Renal cortical epithelial cell (primary cell): ENCODE measurements at places on chromosomes 5 and 9. TPM values are rescaled to one million over a fixed set of nuclear protein-coding genes. Genes with fewer than 3 reads are reported as not detected.

DNA sequence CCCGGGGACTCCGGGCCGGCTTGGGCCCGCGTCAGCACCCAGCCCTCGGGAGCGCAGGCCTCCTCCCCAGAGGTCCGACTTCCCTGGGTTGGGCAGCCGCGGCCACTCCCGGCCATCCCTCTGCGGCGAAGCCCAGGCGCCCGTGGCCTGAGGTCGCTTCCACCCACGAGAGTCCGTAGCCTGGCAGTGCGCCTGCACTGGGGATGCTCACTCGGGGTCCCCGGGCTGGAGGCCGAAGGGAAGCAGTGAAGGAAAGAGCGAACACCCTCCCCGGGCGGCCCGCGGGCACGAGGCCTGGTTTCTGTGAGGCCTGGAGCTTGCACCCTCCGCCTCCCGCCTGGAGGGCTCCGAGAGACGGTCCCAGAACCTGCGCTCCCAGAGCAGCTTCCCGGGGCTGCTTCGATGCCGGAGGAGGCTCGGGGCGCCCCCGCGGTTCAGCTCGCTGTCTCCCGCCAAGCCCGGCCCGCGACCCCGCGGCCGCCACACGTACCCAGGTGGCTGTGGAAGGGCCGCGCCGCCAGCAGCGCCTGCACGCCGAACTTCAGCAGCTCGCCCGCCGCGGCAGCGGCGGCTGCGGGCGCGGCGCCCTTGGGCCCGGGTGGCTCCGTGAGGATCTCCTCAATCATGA, 607 bp downstream of the BARX1 start:
- DNase-seq = no peak

GRCh38 chr5:16888694-16889124, 47.4 kb downstream of the MYO10 start:
- no peak for DNase-seq

The GABRA1 gene
- not detected in 2 replicates for total RNA-seq

- no peak for DNase-seq
Measured at GRCh38 chr9:14517154-14517906, 175.9 kb downstream of the ZDHHC21 start.

The TXN gene
- total RNA-seq = 104 and 341 TPM in 2 replicates

DNA sequence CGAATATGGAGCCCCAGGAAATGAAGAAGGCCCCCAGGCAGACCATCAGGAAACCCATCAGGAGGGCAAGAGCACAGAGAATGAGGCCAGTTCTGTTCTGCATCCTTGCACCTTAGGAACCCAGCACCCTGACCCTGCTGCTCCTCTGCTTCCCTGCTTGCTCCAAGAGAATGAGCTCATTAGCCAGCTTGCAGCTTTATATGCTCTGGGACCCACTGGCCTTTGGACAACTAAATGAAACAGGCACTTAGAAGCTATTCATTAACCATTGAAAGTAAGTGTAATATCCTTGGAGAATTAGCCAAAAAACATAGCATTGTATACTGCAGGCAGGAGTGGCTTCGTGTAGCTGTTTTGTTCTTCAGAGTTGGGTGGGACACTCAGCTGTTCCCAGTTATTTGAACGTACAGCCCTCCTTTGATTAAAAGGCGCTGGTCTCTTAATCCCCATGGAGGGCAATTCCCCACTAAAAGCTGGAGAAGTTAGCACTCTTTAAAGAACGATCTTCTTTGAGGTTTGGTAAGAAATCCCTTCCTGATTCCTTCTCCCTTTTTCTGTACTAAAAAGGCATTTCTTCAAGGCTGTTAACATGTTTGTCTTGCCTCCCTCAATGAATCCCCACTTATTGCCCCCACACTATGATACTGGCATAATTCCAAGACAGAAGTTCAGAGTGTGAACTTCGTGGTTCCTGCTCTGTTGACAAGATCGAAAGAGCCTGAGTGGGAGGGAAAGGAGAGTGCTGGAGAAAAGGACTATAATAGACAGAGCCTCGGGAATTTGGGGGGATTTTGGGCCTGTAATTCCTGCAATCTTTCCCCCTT, at the start of gene TMEM252:
TMEM252 (minus strand) TSS at position 172 of the 824 bp plus-strand sequence; CDS start at position 103, 69 bp downstream.
- DNase-seq = peak; percentile 96

The HSPB3 gene
- not detected in 2 replicates for total RNA-seq

DNA sequence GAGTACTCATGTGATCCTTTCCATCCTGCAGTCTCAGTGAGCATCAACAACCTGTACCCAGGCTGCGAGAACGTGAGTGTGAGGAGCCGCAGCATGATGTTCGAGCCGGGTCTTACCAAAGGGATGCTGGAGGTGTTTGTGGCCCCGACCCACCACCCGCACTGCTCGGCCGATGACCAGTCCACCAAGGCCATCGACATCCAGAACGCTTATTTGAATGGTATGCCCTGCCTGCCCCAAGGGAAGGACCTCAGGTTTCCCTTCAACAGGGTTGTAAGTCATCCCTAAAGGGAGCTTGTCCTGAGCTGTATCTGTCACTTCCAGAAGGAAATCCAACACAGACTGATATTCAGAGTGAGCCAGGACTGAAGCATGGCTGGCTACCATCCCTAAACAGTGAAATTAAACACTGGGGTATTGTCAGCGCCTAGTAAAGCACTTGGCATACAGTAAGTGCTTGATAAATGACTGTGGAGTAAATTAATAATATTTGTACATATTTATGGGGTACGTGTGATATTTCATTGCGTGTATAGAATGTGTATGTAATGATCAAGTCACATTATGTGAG, 39.3 kb upstream of the CTSL start:
- no peak for DNase-seq

DNA sequence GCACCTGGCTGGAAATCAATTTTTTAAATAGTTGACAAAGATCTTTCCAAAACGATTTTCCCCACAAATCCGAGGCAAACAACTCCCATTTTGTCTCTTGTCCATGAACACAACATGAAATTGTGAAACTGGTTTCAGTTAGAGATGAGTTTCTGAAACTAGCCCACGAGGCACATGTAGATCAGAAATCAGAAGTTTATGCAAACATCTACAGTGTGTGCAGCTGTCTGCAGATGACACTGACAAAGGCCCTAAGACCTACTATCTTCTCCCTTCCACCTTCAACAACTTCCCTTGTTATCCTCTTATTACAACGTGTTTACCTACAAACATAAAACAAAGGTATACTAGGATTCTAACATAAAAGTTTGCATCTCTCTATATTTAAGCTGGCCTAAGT, 183.3 kb downstream of the DIRAS2 start:
- no peak for DNase-seq

The CDKN2A gene
- 25.0 and 36.3 TPM in 2 replicates for total RNA-seq

- peak; percentile 29 for DNase-seq
Measured at GRCh38 chr9:37146410-37146809, 26.0 kb downstream of the ZCCHC7 start.

The GARIN3 gene
- not detected in 2 replicates for total RNA-seq

GRCh38 chr9:128916204-128916603, 4.6 kb upstream of the PHYHD1 start:
- DNase-seq = no peak

- peak; percentile 47 for DNase-seq
Measured at GRCh38 chr5:60843936-60844905, at the start of gene ELOVL7. ELOVL7 (minus strand) TSS chr5:60844269; CDS start chr5:60787397, 56,872 bp downstream.

The DRD1 gene
- not detected in 2 replicates for total RNA-seq
